ENCODE measurements at places on chromosomes 5 and 9. TPM values are rescaled to one million over a fixed set of nuclear protein-coding genes. Genes with fewer than 3 reads are reported as not detected.

- DNase-seq: peak; percentile 90
Observed at GRCh38 chr9:125407974-125408900, 146.6 kb downstream of the GAPVD1 start.

DNA sequence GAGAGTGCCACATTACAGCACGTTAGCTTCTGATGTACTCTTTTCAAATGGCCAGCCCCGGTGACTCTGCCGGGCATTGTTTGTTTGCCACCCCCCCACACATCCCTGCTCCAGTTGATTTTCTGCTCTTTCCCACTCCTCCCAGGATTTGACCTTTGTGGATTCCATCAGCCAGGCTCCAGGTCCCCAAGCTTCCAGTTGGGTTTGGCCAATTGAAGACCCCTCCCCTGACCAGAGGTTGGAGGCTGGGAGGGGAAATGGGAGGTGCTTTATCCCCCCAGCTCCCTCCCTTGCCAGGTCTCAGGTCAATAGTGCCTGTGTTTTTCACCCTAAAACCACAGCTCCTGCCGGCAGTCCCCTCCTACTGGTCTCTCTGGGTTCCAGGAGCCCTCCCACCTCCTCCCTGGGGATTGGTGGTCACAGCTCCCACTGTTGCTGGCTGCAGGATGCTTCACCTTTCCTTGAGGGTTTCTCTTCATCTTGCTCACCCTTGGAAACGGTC, 34.9 kb downstream of the IRF1 start:
- DNase-seq: no peak

C5orf58 gene
- total RNA-seq: not detected

- no peak for DNase-seq
Observed at GRCh38 chr5:138651767-138652117, 76.5 kb upstream of the HSPA9 start.

TRIM7 gene
- not detected for total RNA-seq

DNA sequence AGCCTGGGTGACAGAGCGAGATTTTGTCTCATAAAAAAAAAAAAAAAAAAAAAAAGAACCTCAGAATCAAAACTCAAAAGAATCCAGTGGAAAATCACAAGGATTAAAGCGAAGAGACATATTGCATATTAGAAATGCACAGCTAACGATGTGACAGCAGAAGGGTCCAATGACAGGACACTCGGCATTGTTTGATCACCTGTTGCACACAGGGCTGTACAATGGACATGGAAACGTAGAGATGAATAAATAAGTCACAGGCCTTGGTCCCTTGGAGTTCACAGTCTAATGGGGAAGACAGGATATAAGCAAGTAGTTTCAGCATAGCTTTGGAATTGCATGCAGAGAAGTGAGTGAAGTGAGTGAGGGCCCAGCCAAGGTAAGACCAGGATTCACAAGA, 25.9 kb upstream of the PIK3R1 start:
- no peak for DNase-seq

FOXD4L3 gene
- total RNA-seq: not detected

SLC46A2 gene
- total RNA-seq: not detected

DNA sequence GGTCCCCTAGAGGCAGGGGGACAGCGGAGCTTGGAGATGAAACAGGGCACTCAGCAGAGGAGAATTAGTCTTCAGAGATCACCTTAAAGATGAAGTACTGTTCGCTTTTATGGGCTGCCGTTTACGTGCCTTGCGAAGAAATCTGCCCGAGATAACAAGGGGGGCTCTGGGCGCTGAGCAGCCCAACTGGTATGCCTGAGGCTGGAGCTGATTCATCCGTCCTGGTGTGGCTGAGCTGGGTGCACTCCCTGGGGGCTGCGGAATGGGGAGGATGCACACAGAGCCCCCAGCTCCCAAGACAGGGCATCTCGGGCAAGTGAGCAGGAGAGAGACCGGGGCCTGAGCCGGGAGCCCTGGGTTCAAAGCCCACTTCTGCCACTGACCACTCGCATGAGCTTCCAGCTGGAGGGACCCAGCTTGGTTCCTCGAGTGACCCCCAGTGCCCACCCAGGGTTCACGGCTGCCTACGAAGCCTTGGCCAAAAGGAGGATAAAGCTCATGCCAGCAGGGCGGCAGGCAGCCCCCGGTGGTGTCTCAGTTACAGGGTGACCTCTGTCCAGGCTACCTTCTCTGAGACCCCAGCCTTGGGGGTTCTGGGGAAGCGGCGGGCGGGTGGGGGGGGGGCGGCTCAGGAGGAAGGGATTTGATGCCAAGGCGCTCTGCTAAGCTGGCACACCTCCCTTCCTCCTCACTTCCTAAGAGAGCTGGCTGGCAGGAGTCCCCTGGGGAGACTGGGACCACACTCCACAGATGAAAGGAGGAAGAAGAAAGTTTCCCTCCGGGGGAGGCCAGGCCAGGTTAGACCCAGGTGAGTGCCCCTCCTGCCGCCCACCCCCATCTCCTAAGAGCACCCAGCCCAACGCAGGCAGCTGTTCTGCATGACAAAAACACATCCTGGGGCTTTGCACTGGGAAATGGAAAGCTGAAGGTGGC, 5.7 kb downstream of the FIBCD1 start:
- no peak for DNase-seq
